ENCODE measurements at places on chromosomes 11 and 22. TPM values are rescaled to one million over a fixed set of nuclear protein-coding genes. Genes with fewer than 3 reads are reported as not detected.

DNA sequence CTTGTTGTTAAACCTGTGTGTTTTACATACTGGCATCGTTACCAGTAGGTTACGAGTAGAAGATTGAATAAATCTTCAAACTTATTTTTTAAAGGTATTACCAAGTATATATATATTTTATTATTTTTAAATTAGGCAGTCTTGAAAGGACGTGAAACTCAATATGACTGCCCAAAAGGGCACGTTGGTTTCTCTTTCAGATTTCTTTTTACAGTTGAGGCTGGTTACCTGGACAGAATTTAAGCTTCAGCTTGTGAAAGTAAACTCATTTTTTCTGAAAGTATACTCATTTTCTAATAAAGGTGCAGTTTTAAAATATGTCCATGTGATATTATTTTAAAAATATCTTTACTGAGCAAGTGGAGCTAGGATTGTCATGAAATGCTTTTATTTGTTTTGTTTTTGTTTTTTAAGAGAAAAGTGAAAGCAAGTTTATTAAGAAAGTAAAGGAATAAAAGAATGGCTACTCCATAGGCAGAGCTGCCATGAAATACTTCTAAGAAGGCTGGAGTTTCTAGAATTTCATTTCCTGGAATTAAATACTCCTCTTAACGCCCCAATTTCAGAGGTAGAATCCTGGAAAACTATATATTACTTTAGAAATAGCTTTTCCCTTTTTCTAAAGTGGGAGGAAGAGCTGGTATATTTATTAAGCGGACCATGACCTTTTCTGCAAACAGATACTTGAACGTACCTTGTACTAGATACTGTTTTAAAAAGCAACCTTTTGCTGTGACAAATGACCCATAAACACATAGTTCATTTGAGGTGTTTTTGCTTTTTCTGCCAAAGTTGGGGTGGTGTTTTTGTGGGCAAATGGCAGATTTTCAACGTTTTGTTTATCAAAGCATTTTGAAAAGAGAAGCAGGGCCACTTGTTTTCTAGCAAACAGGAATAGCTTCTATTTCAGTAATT, 1.9 kb downstream of the FBXO7 start:
- DNase-seq, result no peak
- peaks cover 31% of the 10 kb centered on the region for H3K36me3 ChIP-seq

- DNase-seq, result no peak
- H3K27ac ChIP-seq, result no peak overlapping the region
These were observed 490.2 kb upstream of the B3GAT1 start for GRCh38 chr11:134901955-134902918.

Gene GLYAT
- total RNA-seq, result not detected

GRCh38 chr11:2826679-2827056, 58.9 kb downstream of the CDKN1C start:
- no peak overlapping the region for H3K4me3 ChIP-seq
- no peak overlapping the region for H3K27ac ChIP-seq
- H3K36me3 ChIP-seq, result no peaks in the 10 kb centered on the region
- H3K4me1 ChIP-seq, result peaks cover 19% of the 10 kb centered on the region
- no peak for DNase-seq

Gene RNF169
- total RNA-seq, result 16.0 TPM

Gene KRTAP5-8
- not detected for total RNA-seq
